ENCODE measurements at places on chromosomes 16 and 17.

DNA sequence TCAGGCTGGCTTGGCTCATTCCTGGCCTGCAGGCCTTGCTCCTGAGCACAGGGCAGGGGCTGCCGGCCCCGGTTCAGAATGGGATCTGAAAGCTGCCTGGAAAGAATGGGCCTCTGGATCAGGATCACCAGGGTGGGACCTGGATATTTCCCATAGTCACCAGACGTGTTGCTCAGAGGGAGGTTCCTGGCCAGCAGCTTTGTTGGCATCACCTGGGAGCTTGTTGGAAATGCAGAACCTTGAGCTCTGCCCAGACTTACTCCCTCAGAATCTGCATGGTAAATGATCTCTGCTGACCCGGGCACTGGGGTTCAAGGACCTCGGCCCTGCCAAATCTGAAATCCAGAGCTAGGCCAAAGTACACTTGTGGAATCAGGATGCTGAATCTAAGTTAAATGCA lies 29.5 kb upstream of the MED9 start:
- DNase-seq, result no peak

- DNase-seq, result no peak
Observed at GRCh38 chr17:59558953-59559352, 6.5 kb upstream of the DHX40 start.

DNA sequence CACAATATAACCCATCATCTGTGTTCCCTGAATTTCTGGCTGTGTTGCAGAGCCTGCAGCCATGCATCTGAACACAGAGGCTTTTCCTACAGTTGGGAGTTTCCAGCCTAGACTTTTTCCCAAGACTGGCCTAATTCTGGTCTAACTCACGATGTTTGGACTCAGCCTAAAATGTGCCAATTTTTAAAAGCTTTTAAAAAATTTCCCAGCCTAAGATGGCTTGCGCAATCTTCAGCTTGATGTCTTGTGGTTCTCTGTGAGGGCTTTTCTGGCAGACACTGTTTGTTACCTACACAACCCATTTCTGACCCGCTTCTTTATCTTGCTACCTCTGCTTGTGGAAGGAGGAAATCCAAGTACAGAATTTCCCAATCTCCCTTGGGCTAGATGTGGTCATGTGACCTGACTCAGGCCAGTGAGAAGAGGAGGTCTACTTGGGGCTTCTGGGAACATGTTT lies 72.7 kb upstream of the GAS7 start:
- DNase-seq, result no peak

GRCh38 chr16:85917012-85917411 lies 18.1 kb downstream of the IRF8 start:
- DNase-seq, result no peak

- DNase-seq, result no peak
Observed at GRCh38 chr16:5678371-5678770, 580.8 kb upstream of the EEF2KMT start.

GRCh38 chr16:31213342-31213741 lies 577 bp upstream of the TRIM72 start:
- DNase-seq, result no peak

- no peak for DNase-seq
Observed at GRCh38 chr16:46720619-46721018, 27.5 kb downstream of the MYLK3 start.

- DNase-seq, result no peak
Observed at GRCh38 chr17:74872313-74873036, at the start of gene FDXR. FDXR (minus strand) TSS chr17:74872994; CDS start chr17:74872944, 50 bp downstream.
